ENCODE measurements at places on chromosomes 7 and 10. TPM values are rescaled to one million over a fixed set of nuclear protein-coding genes. Genes with fewer than 3 reads are reported as not detected.

DNA sequence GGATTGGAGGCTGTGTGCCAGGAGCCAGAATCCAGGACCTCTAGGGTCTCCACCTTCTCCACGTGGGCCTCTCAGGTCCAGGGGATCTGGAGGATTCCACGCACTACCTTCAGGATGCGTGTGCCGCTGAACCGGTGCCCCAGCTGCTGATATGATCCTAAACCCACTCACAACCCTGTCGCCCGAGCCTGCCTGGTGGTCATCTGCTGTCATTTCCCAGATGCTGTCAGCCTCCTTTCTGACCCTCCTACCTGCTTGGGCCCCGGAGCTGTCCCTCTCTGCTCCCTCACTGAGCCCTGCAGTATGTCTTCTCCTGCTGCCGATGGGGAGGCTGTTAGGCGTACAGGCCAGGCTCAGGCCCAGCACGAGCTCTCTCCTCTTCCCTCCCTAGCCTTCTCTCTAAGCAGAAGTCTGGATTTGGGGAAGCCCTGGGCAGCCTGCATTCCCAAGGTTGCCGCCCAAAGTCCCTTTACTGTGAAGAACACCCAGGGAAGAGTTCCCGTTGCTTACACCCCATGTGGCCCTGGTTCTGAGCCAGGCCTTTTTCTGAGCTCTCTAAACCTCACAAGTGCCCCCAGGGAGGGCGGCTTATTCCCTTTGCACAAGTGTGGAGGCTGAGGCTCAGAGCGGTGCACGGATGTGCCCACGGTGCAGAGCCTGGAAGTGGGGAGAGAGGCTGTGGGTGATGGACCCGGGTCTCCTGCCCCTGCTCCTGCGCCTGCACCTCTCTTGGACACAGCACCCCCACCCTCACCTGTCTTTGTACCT, 30.8 kb upstream of the ZNF488 start:
- DNase-seq, result no peak

GRCh38 chr10:86291616-86292340, 74.8 kb downstream of the GRID1 start:
- DNase-seq, result no peak

DNA sequence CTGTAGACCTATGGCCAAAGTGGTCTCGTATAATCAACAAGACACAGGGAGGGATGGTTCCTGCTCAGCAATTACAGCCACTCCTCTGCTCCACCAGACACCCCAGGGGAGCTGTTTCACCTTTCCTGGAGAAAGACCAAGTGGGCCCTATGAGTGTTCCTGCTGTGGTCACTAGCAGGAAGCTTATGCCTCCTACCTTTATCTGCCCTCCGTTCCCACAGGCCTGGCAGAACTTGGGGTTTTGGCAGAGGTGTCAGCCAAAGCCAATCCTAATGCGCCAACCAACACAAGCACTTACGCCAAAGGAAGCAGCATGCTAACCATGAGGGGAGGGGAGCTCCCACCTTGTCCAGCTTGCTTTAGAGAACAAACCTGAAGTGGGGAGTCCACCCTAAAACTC, 31.2 kb downstream of the XPNPEP1 start:
- DNase-seq, result no peak

DNA sequence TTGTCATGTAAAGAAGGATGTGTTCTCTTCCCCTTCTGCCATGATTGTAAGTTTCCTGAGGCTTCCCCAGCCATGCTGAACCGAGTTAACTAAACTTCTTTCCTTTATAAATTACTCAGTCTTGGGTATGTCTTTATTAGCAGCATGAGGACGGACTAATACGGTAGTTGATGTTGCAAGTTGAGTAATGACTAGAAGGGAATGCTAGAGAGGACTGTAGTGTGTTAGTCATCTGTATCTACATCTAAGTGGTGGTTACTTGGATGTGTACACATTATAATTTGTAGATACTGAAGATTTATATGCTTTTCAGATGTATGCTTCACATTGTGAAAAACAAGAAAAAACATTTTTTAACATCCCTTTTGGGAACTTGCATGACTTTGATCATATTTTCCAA, 244.6 kb downstream of the POLR1F start:
- no peak for DNase-seq

GRCh38 chr10:124554085-124554858, 92.6 kb downstream of the LHPP start:
- no peak for DNase-seq

- no peak for DNase-seq
Observed at GRCh38 chr10:131532745-131533341, 221.3 kb upstream of the TCERG1L start.

Gene CNPY1
- 0.40 TPM for polyA plus RNA-seq

Gene RASA4B
- polyA plus RNA-seq, result 20.7 TPM

Data from forelimb muscle (tissue), 1 donor.